SK-N-SH treated with all-trans-retinoic acid at 6 μM for 48 hours (cell line): ENCODE measurements at places on chromosomes 4 and X.

GRCh38 chr4:137896221-137896737 lies 345.9 kb downstream of the SLC7A11 start:
- no peak for ATAC-seq

DNA sequence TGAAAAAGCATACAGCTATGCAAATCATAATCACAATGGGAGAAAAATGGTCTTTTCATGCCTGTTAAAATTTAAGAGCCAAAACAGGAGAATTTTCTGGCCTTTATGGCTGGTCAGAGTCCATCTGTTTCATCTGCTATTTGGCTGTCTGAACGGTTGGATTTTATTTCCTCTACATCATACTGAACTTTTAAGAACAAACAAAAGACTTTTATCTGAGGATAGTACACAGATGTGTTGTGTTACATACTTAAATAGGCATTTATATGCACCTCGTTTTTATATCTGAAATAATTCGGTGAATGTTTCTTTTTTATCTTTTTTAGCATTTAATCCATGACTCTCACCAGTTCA lies 18.0 kb upstream of the WWC2 start:
- ATAC-seq: no peak

GRCh38 chrX:123962006-123962467 lies 531 bp downstream of the STAG2 start:
- peak; percentile 1; the same call in 1 of the 3 replicates for ATAC-seq

DNA sequence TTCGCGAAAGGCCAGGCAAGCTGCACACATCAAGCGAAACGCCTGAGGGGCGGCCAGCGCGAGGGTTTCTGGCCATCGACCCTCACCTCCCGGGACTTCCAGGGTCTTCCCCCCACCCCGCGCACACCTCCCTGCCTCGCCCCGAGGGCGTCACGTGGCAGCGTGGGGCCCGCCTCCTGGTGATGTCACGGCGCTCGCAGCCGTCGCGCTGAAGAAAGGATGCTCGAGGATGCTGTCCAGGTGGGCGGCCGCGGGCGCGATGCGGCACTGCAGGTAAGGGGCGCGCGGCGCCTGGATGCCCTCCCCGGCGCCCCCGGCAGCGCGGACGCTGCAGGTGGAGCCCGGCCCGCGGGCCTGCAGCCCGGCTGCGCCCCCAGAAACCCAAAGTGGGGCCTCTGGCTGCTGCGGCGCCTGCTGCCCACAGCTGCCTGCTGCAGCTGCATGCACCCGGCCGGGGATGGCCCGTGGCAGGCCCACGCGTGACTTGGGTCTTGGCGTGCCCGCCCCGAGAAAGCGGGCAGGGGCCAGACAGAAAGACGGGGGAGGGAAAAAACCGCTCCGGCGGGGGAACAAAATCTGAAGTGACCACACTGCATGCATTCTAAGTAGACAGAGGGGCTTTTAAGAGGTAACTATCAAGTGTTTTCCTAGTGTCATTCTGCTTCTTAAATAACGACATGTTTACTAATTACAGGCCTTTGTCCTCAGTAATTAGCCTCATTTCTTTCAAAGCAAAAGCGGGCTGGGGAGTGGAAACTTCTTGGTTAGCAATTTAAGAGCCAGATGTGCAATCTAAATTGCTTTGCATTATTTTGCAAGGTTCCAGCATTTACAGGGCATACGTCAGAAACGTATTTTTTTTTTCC lies 1.7 kb downstream of the CLCN4 start:
- ATAC-seq: peak; percentile 73

GRCh38 chr4:82901183-82901718 lies 716 bp downstream of the THAP9 start:
- ATAC-seq: no peak

DNA sequence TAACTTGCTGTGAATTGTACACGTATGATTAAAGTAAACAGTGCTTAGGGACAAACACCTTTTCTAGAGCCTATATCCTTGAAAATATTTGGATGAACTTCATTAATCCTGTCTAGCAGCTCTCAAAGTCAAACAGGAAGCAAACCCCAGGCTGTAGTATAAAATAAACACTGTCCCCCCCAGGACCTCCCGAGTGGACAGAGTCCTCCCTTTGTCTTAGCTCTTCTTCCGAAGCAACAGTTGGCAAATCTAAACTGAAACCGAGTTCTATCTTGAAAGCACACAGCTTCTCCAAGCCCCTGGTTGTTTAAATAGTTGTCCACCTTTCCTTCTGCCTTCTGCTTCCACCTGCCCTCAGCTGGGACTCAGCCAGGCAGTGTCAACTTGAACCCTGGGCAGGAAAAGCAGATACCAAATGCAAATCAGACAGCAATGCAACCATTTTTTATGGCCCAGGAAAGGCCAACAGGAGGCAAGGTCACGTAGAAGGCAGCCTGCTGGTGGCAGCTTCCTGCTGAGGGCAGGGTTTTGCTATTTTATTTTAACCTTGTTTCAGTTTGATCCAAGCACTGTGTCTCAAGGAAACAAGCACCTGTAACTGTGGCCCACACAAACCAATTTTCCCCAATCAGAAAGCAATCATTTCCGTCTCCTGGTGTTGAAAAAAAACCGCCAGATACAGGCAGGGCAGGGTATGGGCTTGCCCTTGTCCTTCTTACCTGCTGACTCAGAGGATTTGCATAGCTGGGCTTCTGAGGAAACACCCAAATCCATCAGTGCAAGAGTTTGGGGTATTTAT lies 110.3 kb upstream of the KIT start:
- ATAC-seq: no peak

DNA sequence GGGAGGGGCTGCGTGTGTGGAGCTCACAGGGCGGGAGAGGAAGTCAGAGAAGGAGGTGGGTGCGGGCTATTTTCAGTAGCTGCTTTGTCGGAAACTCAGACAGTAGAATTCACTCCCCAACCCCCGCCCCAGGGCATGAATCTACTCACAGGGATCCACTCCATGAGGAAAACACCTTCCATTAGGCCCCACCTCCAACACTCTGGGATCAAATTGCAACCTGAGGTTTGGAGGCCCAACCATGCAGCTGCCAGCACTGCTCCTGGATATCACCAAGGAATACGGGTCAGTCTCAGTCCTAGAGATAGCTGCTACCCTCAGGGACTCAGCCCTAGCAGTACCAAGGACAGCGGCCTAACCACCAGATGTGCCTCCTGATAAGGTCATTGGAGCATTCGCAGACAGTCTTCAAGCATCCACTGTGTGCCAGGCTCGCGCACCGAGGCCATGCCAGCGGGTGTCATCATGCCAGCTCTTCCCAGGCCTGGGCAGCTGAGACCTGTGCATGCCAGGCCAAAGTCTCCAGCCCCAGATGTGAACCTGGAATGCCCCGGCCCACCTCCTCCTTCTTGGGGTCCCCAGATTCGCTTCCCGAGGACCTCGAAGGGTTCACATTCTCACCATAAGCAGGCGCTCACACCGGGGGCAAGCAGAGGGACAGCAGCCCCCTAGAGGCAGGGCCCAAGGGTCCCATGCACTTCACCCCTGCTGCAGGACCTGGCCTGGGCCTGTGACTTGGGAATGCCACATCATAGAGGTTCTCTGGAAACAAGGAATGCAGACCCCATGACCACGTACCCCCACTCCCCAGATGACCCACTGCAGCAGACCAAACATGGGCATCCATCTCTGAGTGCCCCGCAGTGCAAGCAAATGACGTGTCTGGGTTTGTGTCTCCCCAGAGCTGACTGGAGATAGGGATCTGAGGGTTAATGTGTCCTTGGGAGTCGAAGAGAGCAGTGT lies 102.3 kb downstream of the ADRA2C start:
- no peak for ATAC-seq

DNA sequence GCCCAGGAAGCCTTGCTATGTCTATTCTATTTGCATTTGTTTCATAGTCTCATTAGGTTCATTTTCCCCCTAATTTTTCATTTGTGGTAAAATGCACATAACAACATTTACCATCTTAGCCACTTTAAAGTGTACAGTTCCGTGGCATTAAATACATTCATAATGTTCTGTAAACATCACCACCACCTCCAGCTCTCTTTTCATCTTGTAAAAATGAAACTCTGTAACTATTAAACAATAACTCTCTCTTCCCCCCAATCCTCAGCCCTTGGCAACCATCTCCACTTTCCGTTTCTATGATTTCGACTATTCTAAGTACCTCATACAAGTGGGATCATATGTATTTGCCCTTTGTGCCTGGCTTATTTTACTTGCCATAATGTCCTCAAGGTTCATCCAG lies 19.9 kb downstream of the ARHGEF38 start:
- no peak for ATAC-seq

DNA sequence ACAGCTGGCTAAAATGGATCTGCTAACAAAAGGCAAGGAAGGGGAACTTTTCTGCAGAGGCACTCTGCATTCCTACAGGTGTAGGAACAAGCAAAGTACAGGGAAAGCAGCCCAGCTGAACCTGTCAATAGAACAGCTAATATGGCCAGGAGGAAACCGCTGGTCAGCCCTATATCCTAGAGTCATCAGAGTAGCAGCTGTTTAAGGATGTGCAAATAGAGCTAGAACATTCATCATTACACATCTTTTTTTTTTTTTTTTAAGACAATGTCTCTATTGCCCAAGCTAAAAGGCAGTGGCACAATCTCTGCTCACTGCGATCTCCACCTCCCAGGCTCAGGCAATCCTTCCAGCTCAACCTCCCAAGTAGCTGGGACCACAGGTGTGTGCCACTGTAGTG lies 163.0 kb downstream of the BTC start:
- no peak for ATAC-seq

DNA sequence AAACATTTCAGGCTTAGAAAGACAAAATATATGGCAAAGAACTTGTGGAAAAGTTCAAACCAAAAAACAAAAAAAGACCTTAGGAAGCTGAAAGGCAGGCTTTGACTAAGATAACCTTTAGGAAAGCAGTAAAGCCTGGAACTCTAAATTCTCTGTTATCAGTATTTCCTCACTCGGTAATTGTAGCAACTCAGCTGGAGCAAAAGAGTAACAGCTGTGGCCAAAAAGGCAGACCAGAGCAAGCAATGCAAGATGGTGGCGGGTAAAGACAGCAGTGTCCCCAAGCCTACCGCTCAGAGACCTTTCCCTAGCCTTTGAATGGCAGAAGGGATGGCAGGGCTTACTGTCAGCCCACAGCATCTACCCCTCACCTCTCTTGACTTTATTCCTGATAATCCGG lies 63.1 kb upstream of the KLHL13 start:
- no peak for ATAC-seq

DNA sequence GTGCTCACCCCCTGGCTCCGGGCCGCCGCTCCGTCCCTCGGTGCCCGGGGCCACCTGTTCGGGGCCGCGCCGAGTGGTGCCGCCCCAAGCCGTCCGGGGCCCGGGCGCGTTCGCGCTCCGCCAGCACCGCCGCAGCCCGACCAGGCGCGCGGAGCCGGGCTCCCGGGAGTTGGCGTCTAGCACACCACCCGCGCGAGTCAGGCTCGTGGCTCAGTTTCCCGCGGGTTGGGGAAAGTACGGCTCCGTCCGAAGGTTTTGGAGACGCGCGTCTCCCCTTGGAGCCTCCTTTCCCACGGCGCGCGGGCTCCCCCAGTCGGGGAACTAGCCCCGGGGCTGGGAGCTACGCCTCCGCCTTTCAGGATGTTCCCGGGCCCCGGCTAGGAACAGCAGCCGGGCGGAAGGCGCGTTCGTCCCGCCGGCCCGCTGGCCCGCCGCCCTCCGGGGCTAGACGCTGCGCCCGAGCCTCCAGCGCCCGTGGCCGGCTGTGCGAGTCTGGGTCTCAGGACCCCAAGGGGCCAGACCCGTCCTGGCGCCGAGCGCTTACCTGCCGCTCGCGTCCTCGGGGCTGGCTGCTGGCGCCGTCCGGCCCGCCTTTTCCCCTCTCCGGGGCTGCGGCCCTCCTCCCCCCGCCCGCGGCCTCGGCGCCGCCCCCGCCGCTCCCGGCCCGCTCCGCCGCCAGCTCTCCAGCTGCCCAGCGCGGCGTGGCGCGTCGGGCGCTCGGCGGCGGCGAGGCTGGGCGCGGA lies at the start of gene ADGRG2:
Gene ADGRG2, minus strand, starts transcription at position 571 of the 743 bp plus-strand sequence. CDS start 53,634 bp downstream, outside the sequence.
- ATAC-seq: peak; percentile 59

- peak; percentile 29; the same call in 2 of the 3 replicates for ATAC-seq
These were observed 68.8 kb downstream of the ATXN3L start for GRCh38 chrX:13250826-13251580.

DNA sequence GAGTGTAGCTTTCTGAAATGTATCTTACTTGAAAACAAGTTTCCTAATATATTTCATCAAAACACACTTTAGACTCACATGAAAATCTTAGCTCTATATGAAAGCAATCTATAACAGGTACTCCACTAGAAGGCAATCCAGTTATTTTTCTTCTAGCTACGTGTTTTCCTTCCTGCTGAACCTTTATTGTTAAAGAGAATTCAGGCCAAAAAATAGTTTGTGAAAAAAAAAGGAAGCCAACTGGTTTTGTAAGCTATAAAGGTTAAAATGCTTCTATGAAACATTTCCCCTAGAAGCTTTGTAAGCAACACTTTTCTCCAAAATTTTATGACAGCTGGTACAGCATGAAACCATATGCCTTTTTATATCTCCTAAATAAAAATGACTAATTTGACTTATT lies 304.7 kb upstream of the DIAPH2 start:
- ATAC-seq: no peak

GRCh38 chrX:136999024-136999423 lies 34.8 kb downstream of the GPR101 start:
- ATAC-seq: no peak

DNA sequence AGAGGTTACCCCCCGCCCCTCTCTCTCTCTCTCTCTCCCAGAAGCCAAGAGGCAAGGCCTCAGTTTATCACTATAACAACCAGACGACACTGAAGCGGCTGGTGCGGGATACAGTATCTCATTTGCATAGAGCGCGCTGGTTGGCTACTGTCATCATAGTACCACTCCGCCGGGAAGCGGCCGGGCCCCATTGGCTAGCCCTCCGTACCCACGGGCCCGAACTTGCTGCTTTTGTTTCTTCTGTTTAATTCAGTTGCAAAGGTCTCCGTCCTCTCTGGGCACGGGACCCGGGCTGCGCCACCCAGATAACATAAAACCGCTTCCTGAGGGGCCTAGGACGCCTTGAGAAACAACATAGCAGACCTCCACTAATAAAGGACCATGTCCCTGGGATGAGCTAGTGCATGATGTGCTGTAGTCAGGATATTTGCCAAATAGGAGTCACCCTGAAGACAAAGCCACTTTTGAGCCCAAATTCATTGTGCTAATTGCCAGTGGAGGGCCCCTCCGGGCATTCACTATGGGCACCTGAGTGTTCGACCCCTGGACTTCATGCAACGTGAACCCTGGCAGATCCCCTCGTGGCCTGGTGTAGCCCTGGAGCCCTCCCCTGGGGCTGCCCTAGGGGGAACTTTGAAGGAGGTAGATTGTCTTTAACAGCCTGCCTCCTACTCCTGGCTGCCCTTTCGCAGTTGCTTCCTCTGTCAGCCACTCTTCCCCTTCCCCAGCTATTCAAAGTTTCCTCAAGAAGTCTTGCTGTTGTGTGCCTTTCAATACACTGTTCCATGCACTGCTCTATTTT lies at the start of gene PCYT1B:
Gene PCYT1B, minus strand, starts transcription at position 91 of the 802 bp plus-strand sequence. CDS start 242 bp downstream, outside the sequence.
- ATAC-seq: peak; percentile 100

GRCh38 chr4:142248946-142249345 lies 597.2 kb downstream of the INPP4B start:
- no peak for ATAC-seq

DNA sequence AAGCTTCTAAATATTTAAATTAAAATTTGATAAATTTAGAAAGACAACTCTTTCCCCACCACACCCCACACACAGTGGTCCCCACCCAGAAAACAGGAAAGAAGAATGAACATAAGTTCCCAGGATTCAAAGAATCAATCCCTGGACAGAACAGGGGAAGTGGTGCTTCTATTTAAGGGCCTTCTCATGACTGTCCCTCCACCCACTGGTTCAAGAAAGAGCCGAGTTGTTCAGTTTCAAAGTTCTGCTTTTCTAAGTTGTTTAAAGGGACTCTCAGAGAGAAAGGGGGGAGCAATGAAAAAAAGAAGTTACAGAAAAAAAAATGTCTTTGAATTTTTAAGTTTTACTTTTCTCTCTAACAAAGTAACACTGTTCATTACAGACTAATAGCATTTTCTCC lies 195.8 kb downstream of the PDGFC start:
- ATAC-seq: no peak

GRCh38 chrX:27057883-27058282 lies 405.3 kb downstream of the PPP4R3C start:
- no peak for ATAC-seq
